Cortex of kidney (tissue), 1 donor: ENCODE measurements at places on chromosomes 4 and X.

GRCh38 chr4:147981305-147981704, 249.4 kb downstream of the ARHGAP10 start:
- no peak for DNase-seq

DNA sequence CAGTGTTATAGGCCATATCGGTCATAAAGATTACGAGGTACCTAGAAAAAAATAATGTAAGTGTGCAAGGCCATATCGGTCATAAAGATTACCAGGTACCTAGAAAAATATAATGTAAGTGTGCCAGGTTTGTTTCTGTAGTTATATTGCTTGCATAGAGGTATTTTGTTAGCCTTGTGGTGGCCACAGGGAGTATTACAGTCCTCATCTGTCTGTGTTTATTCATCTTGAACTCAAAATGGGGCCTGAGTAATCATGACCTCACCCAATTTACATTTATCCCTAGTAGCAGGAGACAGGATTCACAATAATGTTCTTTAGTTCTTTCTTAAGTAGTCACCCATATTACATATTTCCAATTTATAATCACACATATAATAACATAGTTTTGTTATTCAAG, 459.7 kb downstream of the MID1IP1 start:
- no peak for DNase-seq

DNA sequence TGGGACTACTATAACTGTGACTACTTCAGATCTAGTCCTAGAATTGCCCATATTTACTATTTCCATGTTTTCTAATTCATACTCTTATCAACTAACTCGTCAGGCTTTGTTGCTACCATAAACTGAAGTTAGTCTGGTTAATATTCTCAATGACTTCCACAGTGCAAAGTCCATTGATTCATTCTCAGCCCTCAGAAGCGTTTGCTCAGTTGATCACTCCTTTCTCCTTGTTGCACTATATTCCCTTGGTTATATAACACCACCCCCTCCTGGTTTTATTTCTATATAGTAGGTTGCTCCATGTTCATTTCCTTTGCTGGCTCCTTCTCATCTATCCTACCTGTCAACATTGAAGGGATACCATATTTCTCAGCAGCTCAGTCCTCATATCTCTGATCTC, 27.2 kb upstream of the SLC6A14 start:
- DNase-seq: no peak

DNA sequence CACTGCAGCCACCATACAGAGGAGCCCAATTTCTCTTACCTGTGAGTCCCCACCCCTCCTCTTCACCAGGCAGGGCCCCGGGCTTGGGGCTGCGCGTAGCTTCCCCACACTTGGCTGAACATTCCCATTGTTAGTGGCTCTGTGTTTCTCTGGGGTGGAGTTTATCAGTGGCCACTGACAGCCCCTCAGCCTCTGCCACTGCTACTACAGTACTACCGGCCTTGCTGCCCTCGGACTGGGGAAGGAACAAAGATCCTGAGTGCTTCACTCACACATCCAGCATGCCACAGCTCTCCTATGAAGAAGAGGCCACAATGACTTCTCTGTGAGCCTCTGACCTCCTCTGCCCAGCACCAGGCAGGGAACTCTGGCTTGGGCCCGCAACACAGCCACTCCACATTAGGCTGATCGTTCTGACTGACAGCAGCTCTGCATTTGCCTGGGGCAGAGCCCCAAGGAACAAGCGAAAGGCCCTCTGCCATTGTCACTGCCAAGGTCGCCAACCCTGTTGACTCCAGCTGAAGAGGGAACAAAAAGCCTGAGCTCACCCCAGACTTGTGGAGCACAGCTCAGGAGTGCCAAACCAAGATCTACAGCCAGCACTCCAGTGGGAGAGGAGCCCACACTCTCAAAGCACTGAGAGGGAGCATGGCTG, 24.0 kb downstream of the ABCB7 start:
- no peak for DNase-seq

DNA sequence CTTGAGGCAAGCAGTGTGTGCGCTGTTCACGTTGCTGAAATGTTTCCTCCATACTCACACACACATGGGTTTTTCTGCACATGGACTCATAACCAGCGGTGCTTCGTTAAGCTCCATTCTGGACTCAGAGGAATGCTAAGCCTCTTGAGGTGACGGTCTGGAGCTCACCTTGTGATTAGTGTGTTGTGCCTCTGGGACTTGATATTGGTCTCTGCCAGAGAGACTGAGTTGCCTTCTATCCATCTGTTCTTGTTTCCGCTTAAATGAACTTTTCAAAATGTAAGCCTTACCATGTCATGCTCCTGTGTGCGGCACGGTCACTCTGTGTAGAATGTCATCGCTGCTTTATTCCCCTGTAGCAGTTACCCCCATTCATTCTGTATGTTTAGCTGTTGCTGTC, 42.5 kb downstream of the ADD1 start:
- DNase-seq: no peak

- DNase-seq: no peak
Observed at GRCh38 chr4:87375719-87376291, 15.2 kb downstream of the HSD17B11 start.

GRCh38 chr4:130080872-130081451, 985.0 kb downstream of the C4orf33 start:
- no peak for DNase-seq

DNA sequence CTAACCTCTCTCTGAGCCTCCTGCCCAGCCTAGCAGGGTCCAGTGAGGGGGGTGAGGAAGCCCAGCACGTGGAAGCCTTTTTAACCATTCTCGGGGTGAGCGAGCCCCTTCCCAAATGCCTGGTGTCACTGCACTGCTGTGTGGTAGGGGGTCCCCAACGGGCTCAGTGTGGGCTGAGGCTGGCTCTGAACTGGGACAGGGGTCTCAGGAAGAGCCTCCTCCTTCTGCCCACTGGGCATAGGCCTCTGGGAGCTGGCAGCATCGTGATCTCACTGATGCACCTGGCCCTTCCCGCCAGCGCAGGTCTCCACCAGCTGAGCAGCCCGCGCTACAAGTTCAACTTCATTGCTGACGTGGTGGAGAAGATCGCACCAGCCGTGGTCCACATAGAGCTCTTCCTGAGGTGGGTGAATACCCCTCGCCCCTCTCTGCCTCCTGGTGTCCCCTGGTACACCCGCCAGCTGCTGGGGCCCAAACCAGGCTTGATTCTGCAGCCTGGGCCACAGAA, 12.6 kb downstream of the HTRA3 start:
- no peak for DNase-seq

- DNase-seq: no peak
Observed at GRCh38 chr4:167021545-167022155, 212.6 kb downstream of the SPOCK3 start.

DNA sequence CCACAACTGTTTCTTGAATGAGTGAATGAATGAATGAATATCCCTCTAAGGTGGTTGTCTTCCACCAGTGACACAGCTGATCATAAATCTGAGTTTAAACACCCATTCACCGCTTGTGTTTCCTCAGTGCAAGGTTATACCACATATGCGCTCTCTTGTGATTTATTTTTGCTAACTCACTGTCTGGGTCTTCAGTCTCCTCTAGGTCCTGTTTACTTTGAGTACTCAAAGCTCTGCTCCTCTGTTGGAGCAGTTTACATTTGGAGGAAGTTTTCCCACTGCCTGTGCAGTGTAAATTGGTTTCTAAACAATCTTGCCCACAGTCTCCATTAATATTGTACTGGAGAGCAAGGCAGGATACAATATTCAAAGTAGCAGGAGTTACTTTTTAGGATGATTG, 212.6 kb upstream of the JADE1 start:
- no peak for DNase-seq

DNA sequence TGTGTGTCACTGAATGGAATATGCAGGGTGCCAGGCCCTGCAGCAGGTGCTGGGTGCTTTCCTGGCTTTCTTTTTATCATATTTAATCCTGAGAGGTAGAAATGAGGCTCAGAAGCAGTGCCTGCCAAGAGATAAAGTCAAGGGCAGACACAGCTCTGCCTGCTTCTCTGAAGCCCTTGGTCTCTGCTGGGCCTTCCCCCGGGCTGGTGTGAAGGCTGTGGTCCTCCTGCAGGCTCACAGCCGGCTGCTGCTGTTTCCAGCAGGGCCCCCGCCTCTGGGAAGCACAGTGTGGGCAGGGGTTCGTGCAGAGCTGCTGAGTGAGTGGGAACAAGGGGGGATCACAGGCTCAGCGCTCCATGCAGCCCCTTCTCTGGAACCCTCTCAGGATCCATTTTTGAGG, 49.6 kb downstream of the TBC1D14 start:
- no peak for DNase-seq

DNA sequence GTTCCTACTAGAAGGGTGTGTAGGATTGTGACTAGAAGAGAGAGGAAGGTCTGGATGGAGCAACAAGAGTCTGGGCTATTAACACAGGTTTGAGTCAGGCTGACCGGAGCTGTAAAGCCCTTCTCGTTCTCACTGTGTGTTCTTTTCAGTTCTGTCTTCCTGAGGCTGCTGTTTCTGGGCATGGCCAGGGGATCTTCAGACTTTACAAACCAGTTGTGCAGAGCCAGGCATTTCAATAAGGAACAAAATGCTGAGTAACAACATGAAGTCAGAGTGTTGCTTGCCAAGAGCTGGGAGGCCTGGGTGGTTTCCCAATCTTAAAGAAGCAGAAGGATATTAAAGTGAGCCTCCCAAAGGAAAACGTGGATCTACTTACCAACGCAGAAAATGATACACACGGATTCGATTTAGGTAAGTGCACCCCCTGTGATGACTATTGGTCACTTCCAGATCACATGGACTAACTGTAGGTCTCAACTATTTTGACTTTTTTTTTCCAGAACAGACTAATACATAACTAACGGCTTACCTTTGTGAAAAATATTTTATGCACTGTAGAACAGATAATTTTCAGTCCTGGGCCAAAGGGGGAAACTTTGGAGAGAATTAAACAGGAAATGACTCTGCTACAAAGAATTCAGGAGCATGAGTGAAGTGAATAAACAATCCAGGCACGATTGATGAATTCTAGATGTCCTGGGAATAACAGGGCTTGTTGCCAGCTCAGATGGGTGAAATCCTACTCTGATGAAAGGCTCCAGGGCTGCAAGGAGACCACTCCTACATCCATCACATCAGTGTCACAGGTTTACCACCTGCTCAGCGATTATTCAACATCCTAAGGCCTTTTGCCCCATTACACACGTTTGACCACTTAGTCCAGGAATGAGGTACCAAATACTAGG, 94.5 kb downstream of the ANXA3 start:
- no peak for DNase-seq

- no peak for DNase-seq
Observed at GRCh38 chr4:171876636-171877035, 63.4 kb downstream of the GALNTL6 start.

- DNase-seq: no peak
Observed at GRCh38 chrX:155115174-155115819, 44.0 kb downstream of the BRCC3 start.

DNA sequence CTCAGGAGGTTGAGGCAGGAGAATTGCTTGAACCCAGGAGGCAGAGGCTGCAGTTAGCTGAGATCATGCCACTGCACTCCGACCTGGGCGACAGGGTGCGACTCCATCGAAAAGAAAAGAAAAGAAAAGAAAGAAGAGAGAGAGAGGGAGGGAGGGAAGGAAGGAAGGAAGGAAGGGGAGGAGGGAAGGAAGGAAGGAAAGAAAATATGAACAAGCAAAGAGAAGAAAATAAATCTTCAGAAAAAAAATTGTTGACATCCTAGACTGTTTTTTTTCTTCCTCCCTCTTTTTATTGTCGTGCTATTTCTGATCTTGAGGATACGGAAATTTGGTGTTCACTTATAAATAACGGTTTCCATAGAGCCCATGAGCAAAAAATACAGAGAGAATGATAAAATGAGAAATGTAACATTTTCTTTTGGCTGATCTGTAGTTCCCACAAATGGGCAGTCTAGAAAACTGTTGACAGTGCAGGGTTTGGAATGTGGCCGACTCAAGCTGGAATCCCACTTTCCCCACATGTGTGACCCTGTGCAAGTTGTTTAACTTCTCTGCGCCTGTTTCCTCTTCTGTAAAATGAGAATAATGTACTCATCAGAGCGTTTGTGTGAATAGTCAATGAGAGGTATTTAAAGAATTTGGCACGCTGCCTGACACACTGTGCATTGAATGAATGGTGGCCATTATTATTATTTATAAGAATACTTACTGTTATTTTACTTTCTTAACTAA, 19.4 kb downstream of the SORBS2 start:
- no peak for DNase-seq

DNA sequence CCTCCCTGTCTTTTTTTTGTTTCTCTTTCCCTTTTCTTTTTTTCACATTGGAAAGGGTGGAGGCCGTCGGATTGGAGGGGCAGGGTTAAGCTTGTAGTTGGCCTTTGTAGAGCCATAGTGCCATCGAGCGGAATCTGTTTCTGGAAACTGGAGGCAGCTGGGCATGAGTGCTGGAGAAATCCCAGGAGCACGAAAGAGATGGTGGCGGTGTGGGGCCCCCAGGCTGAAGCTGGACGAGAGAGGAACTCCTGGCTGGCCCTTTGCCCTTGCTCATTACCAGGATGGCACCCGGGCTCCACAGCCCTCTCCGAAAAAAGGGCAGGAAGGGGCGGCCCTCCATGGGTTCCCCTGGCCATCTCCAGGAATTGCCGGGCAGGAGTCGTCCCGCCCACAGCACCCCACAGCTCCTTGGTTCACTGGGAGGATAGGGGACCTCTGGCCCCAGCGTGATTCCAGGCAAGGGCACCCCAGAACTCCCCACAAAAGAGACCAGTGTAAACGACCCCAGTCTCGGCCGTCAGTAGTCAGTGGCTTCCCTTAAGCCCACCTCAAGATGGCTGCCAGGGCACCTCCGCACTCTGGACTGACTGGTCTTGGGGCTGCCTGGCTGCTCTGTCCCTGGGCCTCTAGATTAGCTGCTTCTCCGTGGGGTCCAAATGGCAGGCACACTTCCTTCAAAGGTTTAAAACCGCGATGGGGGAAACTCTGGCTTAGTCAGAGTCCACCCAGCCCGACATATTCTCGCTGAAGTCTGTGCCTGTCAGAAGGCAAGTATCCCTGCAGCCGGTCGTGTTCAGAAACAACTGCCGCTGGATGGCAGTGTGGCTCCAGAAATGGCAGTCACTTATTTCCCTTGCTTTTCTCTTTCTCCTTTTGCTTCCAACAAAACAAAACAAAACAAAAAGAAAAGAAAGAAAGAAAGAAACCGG, 74.1 kb downstream of the NBDY start:
- DNase-seq: no peak

DNA sequence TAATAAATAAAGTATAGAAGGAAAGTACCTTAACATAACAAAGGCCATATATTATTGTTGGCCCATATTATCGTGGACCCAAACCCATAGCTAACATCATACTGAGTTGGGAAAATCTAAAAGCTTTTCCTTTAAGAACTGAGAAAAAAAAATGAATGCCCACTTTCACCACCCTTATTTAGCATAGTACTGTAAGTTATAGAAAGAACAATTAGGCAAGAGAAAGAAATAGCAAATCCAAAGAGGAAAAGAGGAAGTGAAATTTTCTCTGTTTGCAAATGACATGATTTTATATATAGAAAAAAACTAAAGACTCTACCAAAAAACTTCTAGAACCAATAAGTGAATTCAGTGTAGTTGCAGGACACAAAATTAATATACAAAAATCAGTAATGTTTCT, 1854.6 kb downstream of the PCDH7 start:
- DNase-seq: no peak

GRCh38 chr4:111020961-111021360, 398.1 kb upstream of the PITX2 start:
- DNase-seq: no peak
